ENCODE measurements at places on chromosomes 13 and 19. TPM values are rescaled to one million over a fixed set of nuclear protein-coding genes. Genes with fewer than 3 reads are reported as not detected.

UTP14C gene
- total RNA-seq, result 17.7 TPM

ZNF541 gene
- 0.66 TPM for total RNA-seq

MISP3 gene
- total RNA-seq, result 7.8 TPM

CCDC122 gene
- 3.6 TPM for total RNA-seq

COL4A2 gene
- total RNA-seq, result 576 TPM

CGB1 gene
- not detected for total RNA-seq

PTH2 gene
- not detected for total RNA-seq

CCDC194 gene
- not detected for total RNA-seq

CATSPERD gene
- total RNA-seq, result not detected

KLK14 gene
- total RNA-seq, result not detected

ZNF560 gene
- total RNA-seq, result not detected

CYP2A6 gene
- total RNA-seq, result not detected

GNG8 gene
- not detected for total RNA-seq

OR7A5 gene
- 0.42 TPM for total RNA-seq

MEF2B gene
- 0.21 TPM for total RNA-seq

PGLYRP2 gene
- not detected for total RNA-seq

ZNF345 gene
- 6.3 TPM for total RNA-seq

CEACAM7 gene
- total RNA-seq, result not detected

TNFRSF19 gene
- 10.7 TPM for total RNA-seq

SYNGR4 gene
- not detected for total RNA-seq

FFAR3 gene
- not detected for total RNA-seq

DMWD gene
- total RNA-seq, result 28.4 TPM

URAD gene
- not detected for total RNA-seq

LRG1 gene
- total RNA-seq, result 1.8 TPM

TMEM272 gene
- total RNA-seq, result not detected
